Esophagus mucosa (tissue), 1 donor: ENCODE measurements at places on chromosomes 3 and 15.

- no peak for ATAC-seq
These were observed 44.4 kb downstream of the GAP43 start for GRCh38 chr3:115667738-115668065.

- ATAC-seq, result no peak
These were observed 216.1 kb upstream of the CDIN1 start for GRCh38 chr15:36363335-36363734.

GRCh38 chr3:39327746-39328349 is 1.7 kb upstream of the CCR8 start:
- no peak for ATAC-seq

GRCh38 chr3:190617185-190617584 is 103.3 kb downstream of the IL1RAP start:
- ATAC-seq, result peak; percentile 50

GRCh38 chr3:129663045-129663446 is 56.6 kb upstream of the PLXND1 start:
- ATAC-seq, result peak; percentile 97

- ATAC-seq, result no peak
These were observed 62.5 kb upstream of the EPHB3 start for GRCh38 chr3:184498986-184499606.
